ENCODE measurements at places on chromosomes 2 and 18.

- DNase-seq, result no peak
Observed at GRCh38 chr18:12299862-12300261, 8.2 kb upstream of the TUBB6 start.

- DNase-seq, result no peak
Observed at GRCh38 chr2:31922542-31923408, 88.0 kb downstream of the MEMO1 start.

GRCh38 chr18:34947711-34948125 is 93.5 kb upstream of the MAPRE2 start:
- no peak for DNase-seq

- DNase-seq, result no peak
Observed at GRCh38 chr18:32427084-32427900, 43.4 kb downstream of the GAREM1 start.

DNA sequence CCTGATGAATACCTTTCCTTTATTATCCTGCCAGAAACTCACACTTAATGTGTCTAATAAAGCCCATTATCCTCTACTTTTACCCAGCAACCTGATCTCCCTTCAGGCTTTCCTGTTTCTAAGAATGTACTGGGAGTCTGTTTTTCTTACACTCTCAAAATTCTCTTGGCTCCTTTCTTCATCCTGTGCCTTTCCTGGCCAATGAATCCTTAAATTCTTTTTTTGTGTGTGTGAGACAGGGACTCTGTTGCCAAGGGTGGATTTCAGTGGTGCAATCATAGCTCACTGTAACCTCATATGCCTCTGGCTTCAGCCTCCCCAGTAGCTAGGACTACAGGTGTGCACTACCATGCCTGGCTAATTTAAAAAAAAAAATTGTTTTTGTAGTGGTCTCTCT is 72.7 kb downstream of the MAP2 start:
- DNase-seq, result no peak

- DNase-seq, result no peak
Observed at GRCh38 chr2:106076941-106077340, 117.2 kb downstream of the UXS1 start.

- DNase-seq, result peak; percentile 9
Observed at GRCh38 chr2:172931256-172931894, 144.3 kb upstream of the MAP3K20 start.

- DNase-seq, result no peak
Observed at GRCh38 chr2:74843433-74843832, 9.5 kb downstream of the HK2 start.

DNA sequence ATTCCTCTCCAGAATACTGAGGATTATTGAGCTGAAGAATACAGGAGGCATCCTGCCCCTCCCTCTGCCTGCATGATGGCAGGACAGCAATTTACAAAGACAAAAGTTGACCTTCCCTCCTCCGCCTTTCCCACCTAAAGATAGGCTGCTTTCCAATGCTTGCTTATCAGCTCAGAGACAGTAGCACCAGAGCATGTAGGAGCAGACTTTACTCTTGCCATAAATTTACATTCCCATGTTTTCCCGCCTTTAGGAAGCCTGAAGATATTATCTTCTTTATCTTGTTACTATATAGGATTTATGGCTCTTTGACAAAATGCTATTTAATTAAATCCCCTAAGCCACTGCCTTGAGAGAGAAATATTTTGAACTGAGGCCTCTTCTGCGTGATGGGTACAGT is 135.6 kb upstream of the HNMT start:
- no peak for DNase-seq

GRCh38 chr18:25561918-25562317 is 210.0 kb upstream of the ZNF521 start:
- DNase-seq, result no peak

- DNase-seq, result no peak
Observed at GRCh38 chr2:138252587-138252986, 249.0 kb upstream of the SPOPL start.

DNA sequence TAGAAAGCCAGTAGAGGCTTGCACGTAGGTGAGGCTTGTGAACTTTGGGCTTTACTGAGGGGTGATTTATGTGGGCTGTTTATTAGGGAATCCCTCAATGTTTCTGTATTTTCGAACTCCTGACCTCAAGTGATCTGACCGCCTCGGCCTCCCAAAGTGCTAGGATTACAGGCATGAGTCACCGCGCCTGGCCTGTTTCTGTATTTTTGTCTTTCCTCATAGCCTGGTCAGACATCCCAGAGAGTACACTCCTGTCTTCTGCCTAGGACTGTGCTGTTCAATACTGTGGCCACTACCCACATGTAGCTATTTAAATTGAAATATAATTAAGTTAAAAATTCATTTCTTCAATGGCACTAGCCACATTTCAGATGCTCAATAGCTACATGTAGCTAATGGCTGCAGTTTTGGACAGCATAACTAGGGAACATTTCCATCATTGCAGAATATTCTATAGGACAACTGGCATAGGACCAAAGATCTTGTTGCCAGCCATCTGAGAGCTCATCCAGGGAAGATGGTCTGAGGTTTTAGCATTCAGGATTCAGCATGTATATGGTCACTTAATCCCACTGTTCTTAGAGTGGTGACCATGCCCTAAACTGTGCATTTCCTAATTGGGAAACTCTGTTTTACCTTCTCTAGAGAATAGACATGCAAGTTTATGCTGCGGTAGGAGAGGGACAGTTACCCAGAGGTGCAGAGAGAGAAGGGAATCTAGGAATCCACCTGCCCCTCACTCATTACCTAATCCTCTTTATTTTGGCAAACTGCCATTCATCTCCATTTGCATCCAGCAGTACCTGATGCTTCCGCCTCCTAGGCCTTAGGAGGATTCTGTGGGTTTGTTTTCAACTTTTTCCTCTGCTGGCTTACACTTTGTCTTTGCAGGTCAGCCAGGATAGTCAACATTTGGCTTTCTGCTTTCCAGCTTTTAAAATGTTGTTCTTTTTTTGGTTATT is 64.4 kb downstream of the LCLAT1 start:
- DNase-seq, result peak; percentile 44

DNA sequence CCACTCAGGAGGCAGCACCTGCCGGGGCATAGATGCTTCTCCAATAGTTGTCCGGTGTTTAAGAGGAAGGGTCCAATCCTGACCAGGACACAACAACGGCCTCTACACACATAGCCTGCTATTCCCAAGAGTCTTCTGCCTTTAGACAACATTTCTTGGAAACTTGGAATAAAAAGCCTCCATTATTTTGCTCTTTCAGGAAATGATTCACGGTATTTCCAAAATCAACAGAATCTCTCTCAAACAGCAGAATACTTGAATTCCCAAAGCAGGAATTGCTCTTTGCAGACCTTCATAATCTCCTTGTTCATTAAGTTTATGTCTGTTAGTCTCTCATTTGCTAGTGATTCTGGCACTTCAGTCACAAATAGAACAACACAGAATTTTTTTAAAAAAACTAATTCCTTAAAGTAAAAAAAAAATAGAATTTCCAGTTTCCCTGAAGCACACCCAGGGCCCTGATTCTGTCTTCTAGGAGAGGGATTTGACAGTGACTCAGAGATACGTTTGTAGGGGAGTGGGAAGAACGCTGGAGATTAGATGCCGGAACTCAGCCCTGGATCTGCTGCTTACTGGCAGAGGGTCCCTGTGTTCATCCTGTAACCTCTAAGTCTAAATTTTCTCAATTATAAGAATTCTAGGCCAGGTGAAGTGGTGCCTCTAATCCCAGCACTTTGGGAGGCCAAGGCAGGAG is 74.7 kb downstream of the NAB1 start:
- DNase-seq, result no peak

DNA sequence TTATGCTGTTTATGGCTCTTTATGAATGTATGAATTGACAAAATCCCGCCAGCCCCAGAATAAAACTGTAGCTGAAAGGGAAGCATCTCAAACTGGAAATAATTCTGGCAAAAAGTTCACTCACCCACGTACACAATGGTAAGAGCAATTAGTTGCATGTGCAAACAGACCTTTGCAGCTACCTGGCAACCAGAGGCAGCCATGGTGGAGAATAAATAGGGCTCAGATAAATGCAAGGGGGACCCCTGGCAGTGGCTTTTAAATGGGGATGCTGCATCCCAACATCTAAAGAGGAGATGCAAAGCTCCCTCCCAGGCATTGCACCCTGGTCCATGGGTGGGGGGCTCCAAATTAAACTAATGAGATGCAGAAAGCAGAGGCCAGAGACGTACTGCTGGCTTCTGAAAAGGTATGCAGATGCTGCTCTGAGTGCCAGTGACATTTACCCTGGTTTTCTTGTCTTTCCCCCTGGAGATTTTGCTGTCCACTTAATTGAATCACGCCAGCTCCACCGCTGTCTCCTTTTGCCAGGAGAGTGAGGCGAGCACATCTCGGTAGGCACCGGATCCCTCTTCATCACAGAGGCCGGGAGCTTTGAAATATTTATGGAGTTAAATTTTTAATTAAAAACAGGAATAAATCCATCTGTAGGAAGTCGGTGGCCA is 126.6 kb upstream of the NRP2 start:
- DNase-seq, result no peak

GRCh38 chr2:100286318-100286717 is 36.0 kb downstream of the LONRF2 start:
- no peak for DNase-seq

GRCh38 chr2:39123436-39123999 is 2.7 kb upstream of the SOS1 start:
- DNase-seq, result no peak

- no peak for DNase-seq
Observed at GRCh38 chr2:109396202-109397180, 217.3 kb downstream of the SEPTIN10 start.

- no peak for DNase-seq
Observed at GRCh38 chr18:78642296-78642951, 337.2 kb upstream of the SALL3 start.

DNA sequence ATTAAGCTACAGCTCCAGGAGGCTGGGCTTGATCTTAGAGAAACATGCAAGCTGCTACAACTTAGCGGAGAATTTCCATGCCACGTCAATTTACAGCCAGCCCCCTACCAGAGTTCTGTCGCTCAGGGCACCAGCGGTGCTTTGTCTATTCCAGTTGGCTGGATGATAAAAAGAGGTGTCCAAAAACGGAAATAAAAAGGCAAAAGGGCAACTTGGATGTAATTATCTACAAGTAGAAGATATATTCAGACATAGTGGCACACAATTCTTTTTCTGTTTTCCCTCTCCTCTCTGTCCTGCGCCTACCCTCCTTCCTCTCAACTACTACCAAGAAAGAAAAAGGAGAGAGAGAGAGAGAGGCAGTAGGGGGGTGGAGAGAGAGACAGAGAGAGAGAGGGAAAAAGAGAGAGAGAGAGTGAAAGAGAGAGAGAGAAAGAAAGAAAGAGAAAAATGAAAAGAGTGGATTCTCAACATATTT is 363 bp upstream of the RFTN2 start:
- DNase-seq, result no peak

- no peak for DNase-seq
Observed at GRCh38 chr18:3721771-3722648, 272.0 kb downstream of the TGIF1 start.

DNA sequence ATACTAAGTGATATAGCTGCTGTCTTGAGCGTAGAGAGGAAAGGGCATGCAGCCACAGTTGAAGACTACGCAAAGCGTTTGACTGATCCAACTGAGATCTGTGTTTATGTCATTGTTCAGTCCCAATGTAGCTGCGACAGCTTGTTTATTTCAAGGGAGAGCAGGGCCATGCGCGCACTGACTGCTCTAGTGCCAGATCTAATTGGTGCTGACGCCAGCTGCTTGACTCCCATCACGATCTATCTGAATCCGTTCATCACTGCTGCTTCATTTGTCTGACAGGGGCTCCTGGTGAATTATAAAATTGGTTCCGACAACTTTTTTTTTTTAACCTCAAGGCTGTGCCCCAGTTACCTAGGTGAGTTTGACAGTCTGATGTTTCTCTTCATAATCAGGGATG is 75.7 kb downstream of the CHST9 start:
- no peak for DNase-seq

DNA sequence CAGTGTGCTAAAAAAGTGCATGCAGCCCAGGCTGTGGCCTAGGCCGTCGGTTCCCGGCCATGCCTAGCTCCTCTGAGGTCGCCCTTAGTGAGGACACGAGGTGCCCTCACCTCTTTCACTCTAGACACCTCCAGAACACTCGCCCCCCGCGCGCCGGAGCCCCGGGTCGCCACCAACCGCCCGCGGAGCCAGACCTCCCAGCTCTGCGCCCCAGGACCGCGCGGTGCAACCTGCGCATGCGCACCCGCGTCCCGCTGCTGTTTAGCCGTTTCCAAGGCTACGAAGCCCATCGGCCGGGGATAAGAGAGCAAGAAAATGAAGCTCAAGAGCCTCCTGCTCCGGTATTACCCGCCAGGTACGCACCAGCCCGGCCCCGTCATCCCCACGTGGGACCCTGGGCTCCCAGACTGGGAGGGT is at the start of gene DAW1:
Gene DAW1, plus strand, starts transcription at position 257 of the 417 bp plus-strand sequence. Its CDS starts 59 bp downstream, at position 316.
- DNase-seq, result no peak
